ENCODE measurements at places on chromosomes 4 and X.

DNA sequence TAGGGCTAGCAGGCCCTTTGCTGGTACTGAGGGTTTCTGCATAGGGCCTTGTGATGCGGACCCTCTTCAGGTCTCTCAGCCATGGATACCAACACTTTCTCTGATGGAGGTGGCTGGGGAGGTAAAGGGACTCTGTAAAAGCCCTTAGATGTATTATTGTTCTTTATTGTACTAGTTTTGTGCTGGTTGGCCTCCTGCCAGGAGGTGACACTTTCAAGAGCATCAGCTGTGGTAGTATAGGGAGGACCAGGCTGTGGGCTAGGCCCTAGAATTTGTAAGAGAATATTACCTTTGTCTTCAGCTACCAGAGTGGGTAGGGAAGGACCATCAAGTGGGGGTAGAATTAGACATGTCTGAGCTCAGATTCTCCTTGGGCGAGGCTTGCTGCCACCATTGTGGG lies 936.3 kb downstream of the CENPC start:
- DNase-seq, result no peak

- no peak for DNase-seq
Measured at GRCh38 chrX:866441-866990, 235.9 kb downstream of the SHOX start.

- DNase-seq, result no peak
Measured at GRCh38 chrX:17077361-17077760, 130.9 kb downstream of the REPS2 start.

GRCh38 chr4:48902266-48902665 lies 4.3 kb downstream of the OCIAD2 start:
- DNase-seq, result peak; percentile 20

GRCh38 chr4:128553686-128554515 lies 255.6 kb upstream of the JADE1 start:
- DNase-seq, result no peak

- no peak for DNase-seq
Measured at GRCh38 chr4:66062044-66062443, 391.8 kb upstream of the EPHA5 start.

All from SK-MEL-5 (cell line).